ENCODE measurements at places on chromosomes 5 and 9.

DNA sequence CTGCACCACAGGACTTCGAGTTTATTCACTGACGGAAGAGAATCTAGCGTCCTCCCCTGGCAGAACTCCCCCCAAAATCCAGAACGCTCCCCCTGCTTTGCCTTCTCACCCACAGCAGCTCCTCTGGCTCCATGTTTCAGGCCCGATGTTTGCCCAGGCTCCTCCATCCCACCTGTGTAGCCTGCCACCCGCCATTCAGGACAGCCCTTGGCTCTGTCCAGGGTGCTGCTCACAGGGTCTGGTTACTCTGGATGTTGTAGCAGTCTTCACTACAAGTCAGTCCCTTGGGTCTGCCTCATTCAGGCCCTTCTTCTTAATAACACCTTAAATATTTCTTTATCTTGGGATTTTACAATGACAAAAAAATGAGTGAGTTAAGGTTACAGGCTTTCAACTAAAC is 41.3 kb upstream of the SV2C start:
- no peak for DNase-seq

GRCh38 chr9:16143310-16143709 is 590.5 kb downstream of the CCDC171 start:
- DNase-seq = no peak

DNA sequence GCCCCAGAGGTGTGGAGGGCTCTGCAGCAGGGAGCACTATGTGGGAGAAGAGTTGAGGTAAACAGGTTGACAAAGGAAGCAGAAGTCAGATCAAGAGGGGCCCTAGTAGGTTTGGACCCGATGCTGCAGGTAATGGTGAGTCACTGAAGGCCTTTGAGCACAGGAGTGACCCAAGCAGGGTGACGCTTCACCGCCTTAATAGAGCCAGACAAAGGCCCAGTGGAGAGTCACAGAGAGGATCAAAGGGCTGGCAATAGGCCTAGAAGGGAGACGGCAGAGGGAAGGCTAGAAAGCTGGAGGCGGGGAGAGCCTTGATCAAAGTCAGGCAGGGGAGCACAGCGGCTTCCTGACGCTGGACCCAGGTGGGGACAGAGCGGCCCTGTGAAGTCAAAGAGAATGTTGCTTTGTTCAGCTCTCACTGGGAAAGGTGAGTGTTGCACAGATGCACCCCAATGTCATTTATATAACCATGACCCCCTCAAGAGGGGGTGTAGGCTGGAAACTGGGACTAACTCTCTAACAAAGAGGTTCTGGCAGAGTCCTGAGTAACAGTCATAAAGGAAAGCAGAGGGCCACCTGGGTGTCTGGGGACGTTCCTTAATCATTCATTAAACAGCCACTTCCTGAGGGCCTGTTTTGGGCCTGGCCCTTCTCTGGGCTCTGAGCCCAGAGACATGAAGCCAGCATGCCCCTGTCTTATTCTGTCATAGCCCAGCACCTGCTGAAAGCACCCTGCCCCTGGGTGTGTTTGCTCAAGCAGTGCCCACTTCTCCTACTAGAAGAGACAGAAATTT is 9.8 kb upstream of the CPLX2 start:
- DNase-seq = no peak

DNA sequence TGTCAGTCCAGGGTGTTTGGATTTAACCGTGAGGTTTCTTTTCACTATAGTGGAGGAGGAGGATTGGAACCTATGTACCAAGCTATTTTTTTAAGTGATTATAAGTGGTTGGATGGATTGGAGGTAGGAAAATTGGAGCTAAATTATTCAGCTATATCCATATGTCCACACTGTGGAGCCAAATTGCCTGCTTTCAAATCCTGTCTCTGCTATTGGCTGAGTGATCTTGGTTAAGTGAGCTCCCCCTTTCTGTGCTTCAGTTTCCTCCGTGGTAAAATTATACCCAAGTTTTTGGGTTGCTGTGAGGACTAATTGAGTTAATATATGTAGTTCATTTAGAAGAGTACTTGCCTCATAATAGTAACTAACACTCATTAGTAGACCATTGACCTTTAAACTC is 2.5 kb downstream of the CENPP start:
- DNase-seq = peak; percentile 12

GRCh38 chr5:107389130-107389774 is 281.5 kb downstream of the EFNA5 start:
- no peak for DNase-seq

DNA sequence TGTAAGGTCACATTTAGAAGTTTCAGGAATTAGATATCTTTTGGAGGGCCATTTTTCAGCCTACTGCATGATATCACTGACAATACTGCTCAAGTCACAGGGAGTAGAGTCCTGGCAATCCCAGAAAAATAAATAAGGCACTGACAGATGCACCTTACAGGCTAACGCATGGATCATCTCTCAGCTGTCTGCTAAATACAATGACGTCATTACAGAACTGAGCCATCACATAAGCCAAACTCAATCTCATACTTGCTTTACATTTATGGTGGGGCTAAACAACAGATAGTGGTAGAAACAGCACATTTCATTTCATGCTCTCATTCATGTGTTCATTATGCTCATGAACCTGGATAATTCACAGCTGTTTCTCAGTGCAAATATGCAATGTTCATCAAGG is 243.7 kb downstream of the SEMA5A start:
- DNase-seq = no peak

DNA sequence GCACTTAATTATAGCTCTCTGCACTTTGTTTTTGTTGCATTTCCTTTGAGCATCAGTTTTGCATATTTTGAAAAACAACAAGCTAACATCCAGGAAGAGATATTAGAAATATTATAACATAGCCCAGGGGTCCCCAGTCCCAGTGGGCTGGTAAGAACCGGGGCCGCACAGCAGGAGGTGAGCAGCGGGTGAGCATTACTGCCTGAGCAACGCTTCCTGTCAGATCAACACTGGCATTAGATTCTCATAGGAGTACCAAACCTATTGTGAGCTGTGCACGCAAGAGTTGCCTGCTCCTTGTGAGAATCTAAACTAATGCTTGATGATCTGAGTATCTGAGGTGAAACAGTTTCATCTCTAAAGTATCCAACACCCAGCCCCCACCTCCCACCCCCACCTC is 675.9 kb upstream of the ZNF608 start:
- DNase-seq = no peak

- no peak for DNase-seq
Measured at GRCh38 chr5:148162038-148162437, 6.3 kb upstream of the SPINK14 start.

GRCh38 chr5:138336952-138337684 is 948 bp upstream of the FAM53C start:
- no peak for DNase-seq

DNA sequence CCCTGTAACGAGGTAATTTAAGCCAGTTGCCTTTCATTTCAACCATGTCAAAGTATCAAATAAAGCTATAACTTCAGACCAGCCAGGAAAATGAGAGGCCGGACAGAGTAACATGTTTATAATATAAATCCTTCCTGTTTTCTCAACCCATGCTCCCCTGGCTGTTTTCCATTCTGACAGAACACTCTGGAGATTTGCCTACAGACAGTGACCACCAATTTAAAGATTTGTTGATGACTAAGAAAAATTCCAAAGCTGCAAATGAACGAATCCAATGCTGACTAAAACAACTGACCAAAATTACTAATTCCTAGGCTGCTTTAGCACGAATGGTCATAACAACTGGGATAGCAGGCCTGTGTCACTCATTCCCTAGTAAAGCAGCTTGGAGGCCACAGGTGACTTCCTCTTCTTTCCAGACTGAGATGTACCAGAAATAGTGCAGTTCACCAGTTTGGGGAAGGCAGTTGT is 141.4 kb downstream of the AOPEP start:
- no peak for DNase-seq

- DNase-seq = no peak
Measured at GRCh38 chr5:99088309-99088708, 159.5 kb upstream of the CHD1 start.

Measured in NCI-H1417 treated with DMSO at 0.1 percent for 48 hours (cell line).